Suppressor macrophage treated with lipopolysaccharide for 1 hour (primary cell): ENCODE measurements at places on chromosomes 16 and 17.

DNA sequence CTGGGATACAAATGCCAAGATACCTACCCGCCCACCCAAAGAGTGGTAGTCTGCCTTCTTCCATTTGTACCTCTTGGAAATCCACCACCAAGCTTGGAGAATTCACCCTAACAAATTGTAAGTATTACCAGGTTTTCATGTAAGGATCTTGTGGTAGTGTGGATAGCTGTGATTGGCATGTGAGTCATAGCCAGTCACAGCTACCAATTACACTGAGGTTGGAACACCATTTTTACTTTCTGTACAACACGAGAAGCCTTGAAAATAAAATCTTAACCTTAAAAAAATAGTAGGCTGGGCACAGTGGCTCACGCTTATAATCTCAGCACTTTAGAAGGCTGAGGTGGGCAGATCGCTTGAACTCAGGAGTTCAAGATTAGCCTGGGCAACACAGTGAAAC, 18.5 kb upstream of the SLC35G3 start:
- no peak for DNase-seq

DNA sequence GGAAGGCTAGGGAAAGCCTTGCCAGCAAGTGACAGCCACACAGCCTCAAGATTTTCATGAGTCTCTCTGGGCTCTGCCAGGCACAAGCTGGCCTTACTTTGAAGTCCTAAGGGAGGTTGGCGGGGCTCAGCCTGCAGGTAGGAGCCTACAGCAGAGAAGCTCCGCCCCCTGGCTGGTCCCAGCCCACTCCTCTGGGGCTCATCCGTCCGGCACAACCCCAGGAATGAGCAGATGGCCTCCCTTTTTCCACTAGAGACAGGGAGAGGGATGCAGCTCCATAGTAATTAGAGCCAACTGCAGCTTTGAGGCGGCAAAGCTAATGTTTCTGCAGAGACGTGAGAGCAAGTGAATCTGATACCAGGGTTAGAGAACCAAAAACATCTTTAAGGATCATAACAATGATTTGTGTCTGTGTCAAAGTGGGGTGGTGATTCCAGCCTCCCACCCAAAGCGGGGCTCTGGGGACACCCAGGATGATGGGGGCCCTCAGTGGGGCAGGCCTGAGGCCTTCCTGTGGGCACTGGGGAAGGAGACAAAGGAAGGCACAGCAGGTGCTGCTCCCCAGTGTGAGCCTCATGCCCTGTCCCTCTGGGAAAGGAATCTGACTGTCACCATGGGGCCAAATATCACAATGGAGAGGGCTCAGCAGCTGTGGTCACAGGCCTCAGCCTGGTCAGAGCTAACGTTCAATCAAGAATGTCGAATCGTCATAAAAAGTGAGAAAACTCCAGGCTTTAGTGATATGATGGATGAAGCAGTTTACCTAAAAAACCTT, 61.5 kb downstream of the RBFOX3 start:
- no peak for DNase-seq

GRCh38 chr17:9199571-9200551, 178.6 kb downstream of the NTN1 start:
- no peak for DNase-seq

DNA sequence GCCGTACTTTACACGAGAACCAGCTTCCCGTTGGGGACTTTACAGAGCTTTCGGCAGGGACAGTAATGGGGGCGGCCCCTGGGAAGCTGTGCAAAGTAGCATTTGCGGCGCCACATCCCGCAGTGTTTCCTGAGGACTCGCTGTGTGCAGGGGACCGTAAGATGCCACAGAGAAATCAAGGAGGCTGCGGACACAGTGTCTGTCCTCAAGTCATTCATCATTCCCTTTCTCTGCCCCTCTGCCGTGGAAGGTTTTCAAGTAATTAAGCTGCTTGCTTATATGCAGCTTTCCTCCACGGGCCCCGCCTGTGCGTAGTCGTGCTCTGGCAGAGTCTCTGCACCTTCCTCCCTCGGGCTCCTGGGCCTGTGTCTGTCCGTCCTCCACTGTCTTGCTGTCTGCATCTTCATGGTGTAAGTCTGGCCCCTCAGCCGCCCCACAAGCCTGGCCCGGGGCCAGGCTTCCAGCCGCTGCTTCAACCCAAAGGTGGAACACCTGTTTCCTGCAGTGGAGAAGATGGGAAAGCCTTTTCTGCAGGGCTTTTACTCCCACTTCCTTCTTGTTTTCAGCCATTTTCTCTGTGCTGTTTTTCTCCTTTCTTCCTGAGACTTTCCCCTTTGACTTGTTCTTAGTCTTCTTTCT, 216.9 kb upstream of the CHMP6 start:
- peak; percentile 25 for DNase-seq
